ENCODE measurements at places on chromosomes 12 and 14. TPM values are rescaled to one million over a fixed set of nuclear protein-coding genes. Genes with fewer than 3 reads are reported as not detected.

DNA sequence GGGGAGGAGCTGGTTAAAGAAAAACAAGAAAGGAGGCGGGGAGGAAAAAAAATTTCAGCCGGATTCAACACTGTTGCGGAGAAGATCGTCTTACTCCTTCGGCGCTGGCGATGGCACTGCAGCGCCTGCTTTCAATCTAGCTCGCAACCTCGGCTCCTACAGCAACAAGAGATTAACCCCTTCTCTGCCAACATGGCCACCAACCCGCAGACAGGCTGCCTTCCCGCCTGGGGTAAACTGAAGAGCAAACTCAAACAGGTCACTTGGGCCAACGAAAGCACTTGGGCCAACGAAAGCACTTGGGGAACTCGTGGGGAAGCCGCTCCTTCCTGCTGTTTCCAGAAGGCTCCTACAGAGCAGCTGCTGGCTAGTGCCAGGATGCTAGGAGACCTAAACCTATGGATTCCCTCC is 73.7 kb downstream of the CIT start:
- DNase-seq = no peak

DNA sequence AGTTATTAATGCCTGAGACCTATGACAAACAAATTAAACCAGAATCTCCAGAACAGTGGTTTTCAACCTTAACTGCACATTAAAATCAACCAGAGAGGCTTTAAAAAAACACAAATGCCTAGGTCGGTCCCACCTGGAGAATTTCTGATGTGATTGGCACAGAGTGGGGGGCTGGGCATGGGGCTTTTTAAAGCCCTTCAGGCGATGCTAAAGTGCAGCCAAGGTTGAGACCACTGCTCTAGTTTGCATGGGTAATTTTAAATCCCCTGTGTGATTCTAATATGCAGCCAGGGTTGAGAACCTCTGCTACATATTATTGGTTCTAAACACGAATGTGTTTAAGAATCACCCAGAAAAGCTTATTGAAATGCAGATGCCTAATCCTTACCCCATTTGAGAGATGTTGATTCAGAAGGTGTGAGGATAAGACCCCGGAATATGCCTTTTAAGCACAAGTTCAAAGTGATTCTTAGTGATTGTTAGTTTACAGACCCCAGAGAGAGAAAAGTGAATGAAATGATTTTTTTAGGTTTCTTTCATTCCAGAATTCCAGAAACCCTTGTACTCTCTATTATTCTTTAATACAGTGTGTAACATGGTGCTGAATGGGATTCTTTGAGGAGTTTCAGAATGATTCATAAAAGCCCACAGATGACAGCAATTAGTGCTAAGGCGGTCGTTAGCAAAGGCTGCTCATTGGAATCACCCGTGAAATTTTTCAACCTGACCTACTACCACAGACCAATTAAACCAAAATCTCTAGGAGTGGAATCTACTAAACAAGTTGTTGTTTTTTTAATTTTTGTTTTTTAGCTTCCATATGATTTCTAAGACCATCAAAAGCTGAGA is 44.9 kb downstream of the LIN7A start:
- no peak for DNase-seq

Gene MMP19
- 0.42 TPM for total RNA-seq

DNA sequence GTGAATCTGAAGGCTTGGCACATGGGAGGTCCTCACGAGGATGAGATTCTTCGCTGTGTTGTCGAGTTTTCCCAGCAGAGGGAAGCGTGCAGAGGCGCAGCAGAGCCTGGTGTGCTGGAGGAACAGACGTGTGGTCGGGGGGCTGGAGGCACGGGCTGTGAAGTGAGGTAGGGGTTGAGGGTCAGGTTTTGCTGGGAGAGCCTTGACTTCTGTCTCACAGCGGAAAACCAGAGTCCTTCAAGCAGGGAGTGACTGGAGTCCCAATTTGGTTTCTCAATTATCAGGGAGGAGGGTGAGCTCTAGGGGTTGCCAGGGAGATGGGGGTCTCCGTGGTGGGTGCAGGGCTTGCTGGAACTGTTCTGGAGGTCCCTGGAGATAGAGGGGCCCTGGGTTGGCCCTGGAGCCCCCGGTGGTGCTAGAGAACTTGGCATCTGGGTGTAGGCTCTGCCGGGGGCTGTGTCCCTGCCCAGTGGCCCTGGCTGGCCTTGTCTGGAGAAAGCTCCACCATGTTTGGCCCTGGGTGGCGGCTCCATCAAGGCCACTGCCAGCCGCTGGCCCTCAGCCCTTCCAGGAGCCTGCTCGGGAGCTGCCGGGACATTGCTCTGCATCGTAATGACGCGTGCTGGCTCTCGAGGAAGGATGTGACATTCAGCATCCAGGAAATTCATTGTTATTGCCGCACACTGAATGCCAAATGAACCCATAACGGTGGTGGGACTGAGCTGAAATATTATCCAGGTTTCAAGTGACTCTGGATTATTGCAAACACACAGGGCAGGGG is 215.7 kb downstream of the KIF26A start:
- DNase-seq = peak; percentile 19

DNA sequence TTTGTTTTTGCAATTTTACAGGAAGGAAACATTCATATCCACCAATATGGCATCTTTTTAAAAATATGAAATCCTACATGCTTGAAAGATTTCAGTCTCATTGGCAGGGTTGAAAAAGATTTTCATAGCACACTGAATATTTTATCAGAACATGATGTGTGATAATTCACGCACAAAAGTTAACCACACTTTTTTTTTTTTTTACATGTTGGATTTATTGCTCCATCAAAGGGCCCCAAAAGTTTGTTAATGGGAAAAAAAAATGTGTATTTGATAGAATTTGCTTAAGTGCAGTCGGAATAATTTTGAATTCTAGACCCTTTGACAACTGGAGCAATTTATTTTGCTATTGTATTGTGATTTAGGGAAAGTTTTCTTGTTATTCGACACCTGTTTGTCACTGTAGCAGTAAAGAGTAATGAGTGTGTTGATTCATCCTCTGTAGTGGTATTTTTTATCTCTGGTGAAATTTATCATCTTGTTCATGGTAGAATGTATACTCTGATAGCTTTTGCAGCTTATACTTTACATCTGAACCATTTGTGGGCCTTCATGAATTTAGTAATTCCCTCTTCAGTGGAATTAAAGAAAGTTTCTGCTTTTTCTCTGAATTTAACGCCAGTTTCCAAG is 1.1 kb downstream of the EML1 start:
- no peak for DNase-seq

GRCh38 chr14:73746520-73747378 is 32.6 kb upstream of the PNMA1 start:
- DNase-seq = no peak

Gene MIP
- 0.07 TPM for total RNA-seq

GRCh38 chr14:47207617-47208016 is 467.8 kb downstream of the MDGA2 start:
- DNase-seq = no peak

GRCh38 chr12:26122681-26123481 is 2.0 kb downstream of the BHLHE41 start:
- no peak for DNase-seq

Gene MORN3
- total RNA-seq = 1.6 TPM

GRCh38 chr12:67826946-67827720 is 162.1 kb upstream of the IFNG-AS1 start:
- DNase-seq = no peak

GRCh38 chr14:74975059-74975810 is 19.8 kb upstream of the PGF start:
- DNase-seq = no peak

GRCh38 chr14:46818147-46818546 is 166.6 kb upstream of the RPL10L start:
- no peak for DNase-seq

Gene OR10AD1
- total RNA-seq = not detected

GRCh38 chr12:89883630-89884389 is 175.2 kb upstream of the ATP2B1 start:
- DNase-seq = no peak

Gene PTPRR
- total RNA-seq = 0.74 TPM

Gene KRT86
- 0.07 TPM for total RNA-seq

Gene PAX9
- not detected for total RNA-seq

DNA sequence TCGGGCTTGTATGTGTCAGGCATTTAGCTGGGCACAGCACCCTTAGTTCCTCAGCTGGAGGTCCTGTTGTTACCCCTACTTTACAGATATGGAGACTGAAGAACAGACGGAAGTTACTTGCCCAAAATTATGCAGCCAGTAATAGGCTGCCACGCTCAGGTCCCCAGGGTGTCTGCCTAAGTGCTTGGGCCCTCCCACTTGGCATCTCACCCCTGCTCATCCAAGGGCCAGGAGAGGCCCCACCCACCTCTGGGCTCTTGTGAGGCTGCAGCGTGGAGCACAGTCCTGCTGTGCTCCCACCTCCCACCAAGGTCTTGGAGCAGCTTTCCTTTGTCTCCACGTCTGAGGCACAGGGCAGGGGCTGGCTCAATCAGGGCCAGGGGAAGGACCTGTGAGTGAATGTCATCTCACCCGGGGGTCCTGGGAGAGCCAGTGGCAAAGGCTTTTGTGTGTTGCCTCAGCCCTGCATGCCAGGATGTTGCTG is 64.6 kb downstream of the BEGAIN start:
- DNase-seq = no peak

GRCh38 chr12:70919597-70920035 is 922 bp downstream of the PTPRR start:
- no peak for DNase-seq

DNA sequence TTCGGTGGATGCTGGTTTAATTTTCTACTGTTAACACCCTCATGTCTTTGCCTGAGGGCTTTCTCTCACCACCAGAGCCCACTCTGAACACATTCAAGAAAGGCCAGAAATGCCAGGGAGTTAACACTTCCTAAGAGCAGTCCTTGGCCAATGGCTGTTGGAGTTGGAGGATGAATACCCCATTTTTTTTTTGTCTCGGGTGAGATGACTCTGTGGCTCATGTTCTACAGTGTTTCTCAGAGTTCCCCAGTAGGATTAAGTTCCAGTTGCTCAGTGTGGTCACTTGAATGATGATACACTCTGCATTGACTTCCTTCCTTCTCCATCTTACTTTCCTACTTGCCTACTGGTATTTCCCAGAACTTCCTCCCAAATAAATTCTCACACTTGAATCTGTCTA is 65.8 kb downstream of the FOS start:
- no peak for DNase-seq

- DNase-seq = no peak
These were observed 90.3 kb downstream of the IGF1 start for GRCh38 chr12:102390068-102390467.

GRCh38 chr12:80293759-80294158 is 150.3 kb upstream of the PTPRQ start:
- no peak for DNase-seq

Gene ARHGDIB
- total RNA-seq = 231 TPM

DNA sequence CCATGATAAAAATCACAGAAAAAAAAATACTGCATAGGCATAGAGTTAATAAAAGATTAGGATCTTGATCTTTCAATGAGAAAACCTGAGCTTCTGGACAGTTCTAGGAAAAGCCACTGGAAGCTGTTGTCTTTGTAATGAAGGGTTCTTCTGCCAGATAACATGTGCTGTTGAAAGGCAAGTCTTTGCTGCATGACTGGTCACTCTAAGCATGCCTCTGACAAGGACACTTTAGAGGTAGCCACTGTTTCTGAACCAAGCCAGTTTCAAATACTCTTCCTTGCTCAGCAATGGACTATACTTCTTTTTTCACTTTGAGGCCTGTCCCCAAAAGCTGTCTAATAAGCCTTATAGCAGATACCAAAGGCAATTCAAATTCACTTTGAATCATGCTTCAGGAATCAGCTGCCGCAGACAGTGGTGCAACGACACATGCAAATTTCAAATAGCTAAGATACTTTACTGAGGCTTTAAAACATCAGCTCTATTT is 70.2 kb downstream of the BTG1 start:
- DNase-seq = no peak

Gene POTEM
- total RNA-seq = not detected

All from pulmonary artery endothelial cell (primary cell).